ENCODE measurements at places on chromosomes 6 and 20.

DNA sequence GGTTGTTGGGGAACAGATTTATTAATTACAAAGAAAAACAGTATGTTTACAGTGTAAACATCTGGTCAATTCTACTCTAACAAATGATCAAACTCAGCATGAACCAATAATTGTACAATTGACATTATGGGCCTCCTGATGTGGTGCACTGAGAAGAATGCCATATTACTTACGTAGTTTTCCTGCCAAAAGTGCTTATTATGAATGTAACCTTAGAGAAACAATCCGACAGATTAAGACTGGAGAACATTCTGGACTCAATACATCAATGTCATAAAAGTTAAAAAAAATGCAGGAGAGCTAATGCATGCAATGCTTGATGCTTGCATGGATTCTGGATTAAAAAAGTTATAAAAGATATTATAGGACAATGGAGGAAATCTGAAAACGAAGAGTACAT lies 69.0 kb downstream of the LYRM4 start:
- DNase-seq = no peak

DNA sequence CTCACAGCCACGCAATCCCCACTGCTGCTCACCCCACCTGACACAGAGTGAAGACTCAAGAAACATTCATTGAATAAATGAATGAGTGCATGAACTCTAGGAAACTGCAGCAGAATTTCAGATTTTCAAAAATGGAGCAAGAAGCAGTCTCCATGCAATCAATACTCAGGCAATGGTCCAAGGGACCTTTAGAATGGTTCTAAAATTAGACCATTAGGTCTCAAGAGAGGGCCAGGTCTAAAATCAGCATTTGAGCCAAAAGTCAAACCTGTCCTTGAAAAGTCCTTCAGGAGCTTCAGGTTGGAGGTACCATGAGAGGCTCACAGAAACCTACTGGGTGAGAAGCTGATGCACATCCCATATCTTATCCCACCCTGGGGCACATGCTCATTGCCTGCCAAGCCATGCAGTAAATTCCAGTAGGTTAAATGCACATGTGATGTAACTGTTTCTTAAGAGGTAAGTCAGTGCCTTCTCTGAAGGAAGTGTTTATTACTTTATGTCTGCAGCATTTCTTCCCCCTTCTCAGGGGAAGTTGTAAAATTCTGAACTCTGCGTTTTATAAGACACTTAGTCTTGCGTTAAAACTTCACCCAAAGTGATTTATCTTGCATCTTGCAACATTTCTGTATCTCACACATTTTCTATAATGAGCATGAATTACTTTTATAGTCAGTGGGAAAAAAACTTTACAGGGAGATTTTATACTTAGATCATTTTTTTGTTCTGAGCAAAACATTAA lies 126.6 kb downstream of the ADAT2 start:
- DNase-seq = no peak

DNA sequence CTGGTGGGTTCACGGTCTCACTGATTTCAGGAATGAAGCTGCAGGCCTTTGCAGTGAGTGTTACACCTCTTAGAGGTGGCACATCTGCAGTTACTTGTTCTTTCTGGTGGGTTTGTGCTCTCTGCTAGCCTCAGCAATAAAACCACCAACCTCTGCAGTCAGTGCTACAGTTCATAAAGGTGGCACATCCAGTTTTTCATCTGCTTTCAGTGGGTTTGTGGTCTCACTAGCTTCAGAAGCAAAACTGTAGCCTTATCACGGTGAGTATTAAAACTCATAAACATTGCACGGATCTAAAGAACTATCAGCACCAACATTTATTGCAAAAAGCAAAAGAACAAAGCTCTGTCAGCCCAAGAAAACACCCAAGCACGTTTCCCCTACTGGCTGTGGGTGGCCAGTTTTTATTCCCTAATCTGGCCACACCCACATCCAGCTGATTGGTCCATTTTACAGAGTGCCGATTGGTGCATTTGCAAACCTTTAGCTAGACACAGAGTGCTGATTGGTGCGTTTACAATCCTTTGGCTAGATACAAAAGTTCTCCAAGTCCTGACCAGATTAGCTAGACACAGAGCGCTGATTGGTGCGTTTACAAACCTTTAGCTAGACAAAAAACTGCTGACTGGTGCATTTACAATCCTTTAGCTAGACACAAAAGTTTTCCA lies 3.4 kb upstream of the TMEM14C start:
- no peak for DNase-seq

- DNase-seq = no peak
Measured at GRCh38 chr20:45818239-45818638, 5.8 kb downstream of the UBE2C start.

DNA sequence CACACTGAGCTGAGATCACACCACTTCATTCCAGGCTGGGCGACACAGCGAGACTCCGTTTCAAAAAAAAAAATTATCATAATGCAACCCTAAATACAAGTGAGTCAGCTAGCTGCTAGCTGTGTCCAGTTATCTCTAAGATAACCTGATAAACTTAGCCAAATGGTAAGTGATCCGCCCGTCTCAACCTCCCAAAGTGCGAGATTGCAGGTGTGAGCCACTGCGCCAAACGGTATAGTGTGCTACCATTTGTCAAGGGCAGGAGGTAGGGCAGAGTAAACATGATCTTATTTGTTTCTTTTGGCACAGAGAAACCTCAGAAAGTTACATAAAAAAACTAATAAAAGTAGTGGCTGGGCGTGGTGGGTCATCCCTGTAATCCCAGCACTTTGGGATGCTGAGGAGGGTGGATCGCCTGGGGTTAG lies 4.7 kb upstream of the C6orf132 start:
- no peak for DNase-seq

GRCh38 chr20:43372051-43372450 lies 85.6 kb upstream of the SRSF6 start:
- DNase-seq = no peak

DNA sequence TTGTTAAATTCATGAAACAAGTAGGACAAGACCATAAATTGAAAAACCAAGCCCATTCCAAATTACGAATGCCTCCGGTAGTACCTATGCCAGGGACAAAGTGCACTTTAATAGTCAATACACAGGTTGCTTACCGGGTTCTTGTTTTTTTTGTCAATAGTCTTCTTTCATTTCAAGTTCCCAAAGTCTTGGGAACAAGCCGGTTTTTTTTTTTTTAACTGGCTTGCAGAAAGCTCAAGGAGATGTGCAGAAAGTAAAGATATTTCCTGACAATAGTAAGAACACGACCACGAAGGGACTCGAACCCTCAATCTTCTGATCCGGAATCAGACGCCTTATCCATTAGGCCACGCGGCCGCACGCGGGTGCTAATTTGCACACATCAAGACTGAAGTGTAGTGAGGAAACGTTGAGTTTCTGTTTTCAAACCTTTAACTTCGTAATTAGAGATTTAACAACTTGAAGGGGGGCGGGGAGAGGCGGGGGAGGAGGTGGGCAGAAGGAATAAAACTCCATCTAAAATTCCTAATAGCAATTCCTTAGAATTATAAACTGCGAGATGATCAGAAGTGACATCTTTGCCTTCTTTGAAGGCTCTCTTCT lies 181.0 kb downstream of the TRIM27 start:
- peak; percentile 87 for DNase-seq

GRCh38 chr6:145045582-145045981 lies 689.7 kb downstream of the EPM2A start:
- DNase-seq = peak; percentile 52

- no peak for DNase-seq
Measured at GRCh38 chr6:168943231-168943905, 310.3 kb downstream of the THBS2 start.

DNA sequence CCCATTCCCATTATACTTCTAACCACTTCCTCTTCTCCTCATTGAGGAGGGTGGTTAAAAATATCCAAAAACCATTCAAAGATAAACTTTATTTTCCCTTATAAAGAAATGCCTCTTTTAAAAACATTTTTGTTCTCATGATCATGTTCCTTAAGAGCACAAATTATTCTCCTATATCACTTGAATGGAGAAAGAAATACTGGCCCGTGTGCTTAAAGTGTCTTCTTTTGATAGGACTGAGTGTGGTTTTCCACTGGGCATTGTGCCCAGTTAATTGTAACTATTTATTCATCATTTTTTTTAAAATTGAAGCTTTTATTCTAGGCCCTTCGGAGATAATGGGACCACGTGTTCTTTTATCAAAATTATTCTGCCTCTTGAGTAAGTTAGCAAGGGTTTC lies 871.5 kb downstream of the QKI start:
- no peak for DNase-seq

DNA sequence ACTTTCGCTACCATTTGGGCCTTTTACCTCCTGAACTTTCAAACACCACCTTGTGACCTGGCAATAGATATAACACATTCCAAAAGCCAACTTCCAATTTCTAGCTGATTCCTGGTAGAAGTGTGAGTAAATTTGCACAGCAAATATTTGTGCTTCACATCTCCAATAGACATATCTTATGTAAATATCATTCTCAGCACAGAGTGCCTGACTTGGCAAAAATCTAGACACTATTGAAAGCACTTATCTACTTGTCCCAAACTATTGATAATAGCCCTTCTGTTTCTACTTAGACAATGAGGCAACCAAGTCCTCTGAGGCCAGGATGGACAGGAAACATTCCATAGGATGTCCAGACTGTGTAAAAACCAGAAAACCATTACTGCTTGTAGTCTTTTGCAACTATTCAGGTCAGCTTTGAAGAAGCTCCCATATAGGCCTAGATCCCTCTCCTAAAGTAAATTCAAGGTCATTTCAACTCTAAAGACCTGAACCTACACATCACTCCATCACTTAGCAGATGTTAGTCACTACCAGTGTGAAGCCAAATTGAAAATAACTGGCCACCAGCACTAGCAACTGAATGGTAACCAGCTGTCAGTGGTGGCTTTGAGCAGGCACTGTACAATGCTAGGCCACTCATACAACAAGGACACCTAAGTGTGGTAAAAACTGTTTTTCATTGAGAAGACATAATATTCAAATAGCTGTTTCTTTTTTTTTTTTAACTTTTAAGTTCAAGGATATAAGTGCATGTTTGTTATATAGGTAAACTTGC lies 95.3 kb upstream of the RSPO3 start:
- no peak for DNase-seq

GRCh38 chr6:44226368-44227147 lies 3.2 kb downstream of the SLC29A1 start:
- DNase-seq = no peak

GRCh38 chr20:44093249-44093582 lies 93.8 kb downstream of the JPH2 start:
- DNase-seq = no peak

DNA sequence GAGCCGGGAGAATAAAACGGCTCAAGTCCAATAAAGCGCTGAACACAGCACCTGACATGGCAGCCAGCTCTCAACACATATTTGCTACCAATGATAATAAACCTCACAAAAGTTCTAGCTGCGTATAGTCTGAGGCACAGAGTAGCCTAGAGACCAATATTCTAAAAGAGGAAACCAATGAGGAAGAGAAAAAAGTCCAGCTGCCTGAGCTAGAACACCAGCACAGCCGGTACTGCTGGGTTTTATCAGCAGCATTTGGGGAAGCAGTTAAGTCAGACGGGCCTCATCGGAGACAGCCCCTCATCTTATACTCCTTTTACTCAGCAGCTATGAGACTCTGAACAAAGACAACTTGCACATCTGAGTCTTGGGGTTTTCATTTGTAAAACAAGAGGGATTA lies 2.4 kb upstream of the RTF2 start:
- no peak for DNase-seq

- no peak for DNase-seq
Measured at GRCh38 chr6:8017276-8017701, 46.9 kb downstream of the BLOC1S5 start.

Measured in NCI-H524 (cell line).